ENCODE measurements at places on chromosomes 2 and 18.

DNA sequence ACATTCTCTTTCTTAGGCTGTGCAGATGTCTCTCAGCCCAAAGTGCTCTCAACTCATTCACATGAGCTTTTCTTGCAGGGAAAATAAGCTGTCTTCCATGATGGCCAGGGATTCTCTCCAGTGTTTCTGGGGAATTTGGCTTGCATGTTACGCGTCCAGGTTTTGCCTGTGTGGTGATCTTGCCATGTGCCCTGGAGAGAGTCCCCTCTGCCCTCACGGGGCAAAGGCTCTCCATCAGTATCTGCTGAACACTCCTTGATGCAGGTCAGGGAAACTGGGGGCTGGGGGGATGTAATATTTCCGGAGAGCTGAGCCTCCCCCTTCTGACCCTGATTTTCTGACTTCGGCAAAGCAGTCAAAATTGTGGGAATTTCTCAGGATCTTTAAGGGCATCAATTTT is 87.6 kb downstream of the ACKR3 start:
- no peak for DNase-seq

DNA sequence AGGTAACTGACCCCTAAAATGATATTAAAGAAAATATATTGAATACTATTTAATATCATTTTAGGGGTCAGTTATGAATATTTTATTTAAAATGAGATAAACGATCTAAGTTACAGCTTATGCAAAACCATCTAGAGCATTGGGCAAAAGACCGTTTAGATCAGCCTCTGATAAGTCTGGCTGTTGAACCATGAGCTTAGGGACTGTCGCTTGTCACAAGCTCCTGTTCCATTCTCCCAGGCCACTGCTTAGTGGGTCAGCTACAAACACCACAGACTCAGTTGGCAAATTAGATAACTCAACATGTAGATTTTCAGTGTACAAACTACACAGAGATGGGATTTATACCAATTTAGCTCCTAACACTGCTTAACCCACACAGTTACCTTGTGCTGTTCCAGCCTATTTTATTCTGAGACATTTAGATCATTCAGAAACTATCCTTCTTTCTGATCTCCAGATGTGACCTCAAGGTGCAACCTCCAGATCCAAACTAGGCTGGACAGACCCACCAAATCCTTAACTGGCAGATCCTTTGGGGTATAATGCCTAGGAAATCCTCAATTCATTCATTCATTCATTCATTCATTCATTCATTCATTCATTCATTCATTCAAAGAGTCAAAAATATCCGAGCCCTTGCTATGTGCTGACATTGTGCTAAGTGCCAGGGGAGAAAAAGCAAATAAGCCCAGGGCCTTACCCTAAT is 82.8 kb downstream of the HRH4 start:
- DNase-seq, result no peak

GRCh38 chr2:222751238-222751637 is 79.8 kb downstream of the MOGAT1 start:
- DNase-seq, result peak; percentile 43

- no peak for DNase-seq
Observed at GRCh38 chr2:153873052-153874048, 1.6 kb downstream of the GALNT13 start.

DNA sequence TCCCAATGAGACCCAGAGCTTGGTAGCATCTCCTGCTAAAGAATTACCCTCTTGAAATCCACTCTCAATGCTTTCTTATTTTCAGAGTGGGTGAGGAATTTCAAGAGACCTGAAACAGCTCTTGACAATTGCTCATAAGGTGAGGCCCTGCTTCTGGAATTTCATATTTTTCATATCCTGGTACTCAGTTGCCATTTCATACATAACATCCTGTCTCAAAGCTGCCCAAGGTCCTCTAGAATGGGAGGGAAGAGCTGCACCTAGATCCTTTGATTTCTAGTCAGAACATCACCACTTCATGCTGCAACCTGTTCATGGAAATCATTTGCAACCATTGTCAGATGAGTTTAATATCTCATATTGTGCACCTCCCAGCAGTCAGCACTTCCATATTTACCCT is 404.8 kb upstream of the GALNT5 start:
- DNase-seq, result no peak

DNA sequence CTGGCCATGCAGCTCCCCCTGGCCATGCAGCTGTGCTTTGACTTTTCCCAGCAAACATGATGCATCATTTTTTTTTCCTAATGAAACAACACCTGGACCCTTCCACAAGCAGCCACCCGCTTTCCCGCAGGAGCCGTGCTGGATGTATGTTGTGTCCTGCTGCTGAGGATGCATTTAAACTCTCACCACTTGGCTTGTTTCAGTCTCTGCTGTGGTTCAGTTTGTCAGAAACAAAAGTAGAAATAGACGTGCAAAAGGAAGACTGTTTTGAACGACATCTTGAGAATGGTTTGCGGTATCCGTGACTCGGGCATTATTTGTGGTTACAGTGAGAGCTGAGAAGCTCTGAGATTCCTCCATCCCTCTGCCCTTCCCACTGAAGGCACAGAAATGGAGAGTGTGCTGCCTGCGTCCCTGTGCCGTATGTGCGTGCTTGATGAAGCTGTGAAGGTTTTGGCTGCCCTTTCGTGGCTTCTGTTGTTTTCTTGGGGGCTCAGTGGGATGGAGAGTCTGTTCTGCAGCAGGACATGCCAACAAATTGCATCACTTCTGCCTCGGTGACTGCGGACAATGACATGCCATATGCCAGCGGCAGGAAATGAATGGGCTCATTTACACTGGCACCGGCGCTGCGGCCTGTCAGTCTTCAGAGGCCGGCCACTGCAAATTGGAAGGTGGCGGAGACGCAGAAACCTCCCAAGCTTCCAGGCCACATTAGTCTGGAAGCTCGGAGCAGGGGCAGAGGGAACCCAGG is 417.7 kb upstream of the SALL3 start:
- no peak for DNase-seq
